ENCODE measurements at places on chromosomes 1 and 21.

DNA sequence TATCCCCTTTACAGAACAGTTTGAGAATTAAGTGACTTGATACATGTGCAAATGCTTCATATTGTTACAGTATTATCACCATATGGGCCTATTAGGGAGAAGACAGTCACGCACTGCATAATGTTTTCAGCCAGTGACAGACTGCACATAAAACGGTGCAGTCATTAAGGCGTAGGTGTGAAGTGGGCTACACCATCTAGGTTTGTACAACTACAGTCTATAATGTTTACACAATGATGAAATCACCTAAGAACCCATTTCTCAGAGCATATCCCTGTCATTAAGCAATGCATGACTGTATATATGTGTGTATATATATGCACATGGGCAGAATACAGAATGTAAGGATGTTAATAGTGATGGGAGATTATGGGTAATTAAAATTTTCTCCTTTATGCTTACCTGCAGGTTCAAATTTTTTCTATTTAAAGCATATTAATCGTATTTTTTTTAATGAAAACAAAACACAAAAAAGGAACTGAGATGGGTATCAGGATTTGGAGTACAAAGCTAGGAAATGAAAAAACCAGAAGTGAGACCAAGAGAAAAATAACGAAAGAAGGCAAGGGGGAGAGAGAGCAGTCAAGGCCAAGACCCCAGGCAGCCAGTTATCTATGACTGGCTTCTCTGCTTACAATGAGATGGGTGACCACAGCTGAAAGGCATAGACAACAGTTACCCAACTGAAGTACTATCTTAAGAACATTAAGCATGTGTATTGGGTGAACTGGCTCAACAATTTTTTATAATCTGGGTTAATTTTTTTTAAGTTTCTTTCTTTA lies 122.9 kb upstream of the DAB1 start:
- DNase-seq: no peak

GRCh38 chr1:148383966-148384365 lies 99.1 kb downstream of the PPIAL4G start:
- DNase-seq: no peak

DNA sequence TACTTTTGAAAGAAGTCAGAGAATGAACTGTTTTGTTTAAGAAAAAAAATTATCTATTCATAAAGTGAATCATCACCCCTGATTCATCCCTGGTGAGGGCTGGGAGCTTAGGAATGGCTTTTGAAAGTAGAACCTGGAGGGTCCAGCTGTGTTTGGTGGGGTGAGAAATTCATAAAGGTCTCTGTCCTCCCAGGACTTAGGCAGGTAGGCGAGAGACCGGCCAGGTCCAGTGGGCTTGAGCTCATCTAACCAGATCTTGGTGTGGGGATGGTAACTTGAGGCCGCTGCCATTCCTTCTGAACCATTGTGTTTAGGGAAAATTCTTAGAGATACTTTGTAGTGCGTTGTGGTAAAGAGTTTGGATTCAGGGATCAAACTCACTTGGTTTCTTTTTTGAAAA lies 156.8 kb upstream of the TNR start:
- no peak for DNase-seq

GRCh38 chr1:186899577-186899976 lies 70.8 kb downstream of the PLA2G4A start:
- DNase-seq: no peak

GRCh38 chr1:6158181-6158580 lies 21.9 kb downstream of the CHD5 start:
- DNase-seq: no peak

DNA sequence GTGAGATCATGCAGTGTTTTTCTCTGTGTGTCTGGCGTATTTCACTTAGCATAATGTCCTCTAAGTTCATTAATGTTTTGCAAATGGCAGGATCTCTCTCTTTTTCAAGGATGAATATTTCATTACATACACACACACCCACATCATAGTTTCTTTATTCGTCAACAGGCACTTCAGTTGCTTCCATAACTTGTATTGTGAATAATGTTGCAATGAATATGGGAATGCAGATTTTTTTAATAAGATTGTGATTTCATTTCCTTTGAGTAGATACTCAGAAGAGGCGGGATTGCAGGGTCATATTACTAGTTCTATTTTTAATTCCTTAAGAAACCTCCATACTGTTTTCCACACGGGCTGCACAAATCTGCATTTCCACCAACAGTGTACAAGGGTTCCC lies 134.0 kb downstream of the CLEC20A start:
- DNase-seq: no peak

GRCh38 chr1:169692756-169693460 lies 18.5 kb downstream of the SELL start:
- no peak for DNase-seq

- DNase-seq: no peak
These were observed 157.7 kb upstream of the COL11A1 start for GRCh38 chr1:103266036-103266435.
